Amygdala (tissue), 56 donors: ENCODE measurements at places on chromosomes 5 and 9.

DNA sequence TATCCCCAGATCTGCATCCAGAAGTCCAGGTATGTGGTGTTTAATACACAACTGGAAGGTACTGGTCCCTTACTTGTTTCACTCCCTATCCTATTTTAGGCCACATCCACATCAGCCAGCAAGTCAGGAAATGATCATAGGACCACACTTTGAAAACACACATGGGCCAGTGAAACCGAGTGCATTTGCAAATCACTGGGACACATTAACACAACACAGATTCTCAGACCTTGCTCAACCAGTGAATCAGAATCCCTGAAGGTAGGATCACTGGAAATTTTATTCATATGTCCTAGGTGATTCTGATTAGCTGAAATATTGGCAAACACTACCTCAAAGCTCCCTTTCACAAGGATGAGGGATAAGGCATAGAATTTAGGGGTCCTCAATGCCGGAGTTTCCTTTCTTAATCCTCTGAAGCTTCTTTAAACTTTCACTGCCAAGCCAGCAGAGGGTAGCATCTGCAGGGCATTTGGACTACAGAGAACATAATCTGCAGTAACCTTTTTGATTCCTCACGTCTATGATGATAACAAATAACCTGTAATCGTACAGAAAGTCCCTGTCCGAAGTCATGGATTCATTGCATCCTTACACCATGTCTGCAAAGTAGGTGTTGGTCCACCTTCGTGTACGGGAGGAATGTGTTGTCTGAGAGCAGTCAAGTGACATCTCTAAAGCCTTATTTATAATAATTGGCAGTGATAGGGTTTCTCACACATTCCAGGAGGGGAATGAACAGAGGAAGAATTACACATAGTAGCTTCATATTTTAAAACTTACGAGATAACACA lies 11.0 kb upstream of the ABLIM3 start:
- no peak for DNase-seq

GRCh38 chr9:96607971-96608370 lies 11.7 kb downstream of the CDC14B start:
- DNase-seq, result no peak

DNA sequence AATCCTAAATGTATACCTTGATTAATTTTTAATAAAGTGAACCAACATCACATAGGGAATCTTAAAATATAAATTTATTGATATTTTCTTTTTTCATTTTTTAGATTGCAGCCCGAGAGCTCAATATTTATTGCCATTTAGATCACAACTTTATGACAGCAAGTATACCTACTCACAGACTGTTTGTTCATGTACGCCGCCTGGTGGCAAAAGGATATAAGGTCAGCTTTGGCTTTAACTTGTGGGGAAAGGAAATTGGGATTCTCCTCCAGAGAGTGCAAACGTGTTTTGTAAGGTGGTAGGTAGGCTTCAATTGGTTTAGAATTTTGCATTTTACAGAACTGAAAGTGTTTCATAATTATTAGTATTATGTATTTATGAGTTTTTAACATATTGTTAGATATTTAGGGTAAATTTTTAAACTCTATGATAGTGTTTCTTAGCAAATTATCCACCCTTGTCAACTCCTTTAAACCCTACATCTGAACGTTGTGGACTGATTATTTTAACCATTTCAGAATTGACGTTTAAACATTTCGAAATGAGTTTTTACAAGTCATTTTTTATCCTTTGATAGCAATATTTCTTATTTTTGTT lies 17.5 kb upstream of the DHFR start:
- peak; percentile 39 for DNase-seq

- no peak for DNase-seq
These were observed 397.1 kb downstream of the MAN2A1 start for GRCh38 chr5:110086658-110087388.

GRCh38 chr5:41510176-41510831 lies at the start of gene PLCXD3:
Gene PLCXD3 (minus strand): TSS chr5:41510601. CDS start chr5:41510526, 75 bp downstream.
- DNase-seq, result peak; percentile 50

DNA sequence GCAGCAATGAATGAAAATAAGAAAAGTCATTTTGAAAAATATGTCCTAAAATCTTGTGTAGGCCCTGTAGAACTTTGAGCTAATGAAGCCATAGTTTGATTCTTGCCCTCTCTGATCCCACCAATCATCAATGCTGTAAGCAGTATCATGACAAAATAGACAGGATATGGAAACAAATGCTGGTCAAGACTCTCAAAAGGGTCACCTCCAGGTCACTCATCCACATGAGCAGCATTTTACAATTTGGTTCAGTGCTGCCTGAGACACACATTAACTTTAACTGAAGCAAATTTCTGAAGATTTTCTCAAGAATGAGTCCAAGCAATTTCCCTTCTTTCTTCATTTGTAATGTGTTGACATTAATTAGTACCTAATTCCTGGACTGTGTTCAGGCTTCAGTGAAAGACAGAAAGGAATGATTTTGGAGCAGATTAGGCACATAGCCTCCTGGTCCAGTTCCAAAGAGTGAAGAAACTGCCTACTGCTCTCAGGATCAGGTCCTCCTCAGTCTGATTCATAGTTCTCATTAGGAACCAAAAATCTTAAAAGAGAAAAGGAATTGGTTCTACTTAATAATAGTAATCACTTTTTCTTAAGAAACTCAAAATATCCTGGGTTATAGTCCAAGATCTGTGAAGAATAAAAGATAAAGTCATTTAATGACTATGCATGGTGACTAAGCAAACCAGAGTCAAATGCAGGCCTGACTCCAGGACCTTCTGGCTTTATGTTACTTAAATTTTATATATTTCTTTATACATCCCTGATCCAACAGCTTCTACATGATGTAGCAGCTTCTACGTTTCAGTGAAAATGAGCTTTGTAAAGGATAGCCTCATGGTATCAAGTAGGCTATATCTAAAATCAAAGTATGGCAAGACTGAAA lies 192.1 kb upstream of the RGMB start:
- DNase-seq, result no peak

- DNase-seq, result no peak
These were observed 23.5 kb downstream of the LMX1B start for GRCh38 chr9:126636983-126637798.

DNA sequence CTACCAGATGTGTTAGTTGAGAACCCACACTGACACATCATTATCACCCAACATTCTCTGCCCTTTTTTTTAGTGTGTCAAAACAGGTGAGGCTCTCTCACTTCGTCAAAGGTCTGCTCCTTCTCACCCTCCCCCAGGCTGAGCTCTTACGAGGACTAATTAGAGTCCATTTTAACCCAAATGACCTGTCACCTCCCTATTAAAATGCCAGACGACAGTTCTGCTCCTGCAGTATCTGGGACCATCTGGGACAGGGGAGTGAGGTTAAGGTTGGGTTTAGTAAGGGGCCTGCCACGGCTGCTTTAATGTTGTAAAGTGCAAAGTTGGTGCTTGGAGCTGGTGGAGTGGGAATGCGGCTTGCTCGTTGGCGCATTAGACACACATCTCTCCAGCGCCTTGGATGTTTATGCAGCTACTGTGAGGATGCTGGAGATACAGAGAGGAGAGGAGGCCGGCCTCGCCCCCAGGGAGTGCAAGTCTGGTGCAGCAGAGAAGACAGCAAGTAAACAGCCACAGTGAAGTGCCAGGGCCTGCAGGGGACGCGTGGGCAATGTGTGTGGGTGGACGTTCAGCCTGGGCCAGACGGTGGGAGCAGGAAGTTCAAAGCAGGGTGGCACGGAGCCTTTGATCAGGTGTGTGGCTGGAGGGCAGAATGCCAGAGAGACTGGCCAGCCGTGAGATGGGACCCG lies 96.2 kb downstream of the C9orf50 start:
- DNase-seq, result no peak

- DNase-seq, result no peak
These were observed 7.0 kb downstream of the HSPA9 start for GRCh38 chr5:138568061-138568824.

DNA sequence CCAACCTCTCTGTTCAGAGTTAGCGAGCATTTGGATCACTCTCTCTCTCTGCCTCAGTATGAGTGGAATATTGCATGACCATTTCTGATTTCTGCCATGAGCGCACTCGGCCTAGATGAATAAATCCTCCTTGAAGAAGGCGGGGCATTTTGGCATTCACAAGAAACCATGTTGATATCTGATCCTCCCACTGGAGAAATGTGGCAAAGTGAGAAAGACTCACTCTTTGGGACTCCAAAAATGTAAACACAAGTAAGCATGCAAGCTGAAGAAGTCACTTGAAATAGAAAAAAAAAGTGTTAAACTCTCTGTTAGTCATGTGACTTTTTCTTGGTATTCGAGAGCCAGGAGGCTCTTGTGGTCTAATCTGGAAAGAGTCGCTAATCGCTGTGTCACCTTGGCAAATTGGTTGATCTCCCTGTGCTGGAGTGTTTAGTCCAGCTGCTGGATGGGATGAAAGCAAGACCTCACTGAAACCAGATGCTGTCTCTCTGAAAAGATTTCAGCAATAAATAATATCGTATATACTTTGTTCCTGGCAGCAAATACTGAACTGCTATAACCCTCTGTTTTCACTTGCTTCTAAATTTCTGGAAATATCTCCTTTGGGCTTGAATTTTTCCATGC lies 95.5 kb downstream of the GHR start:
- no peak for DNase-seq

GRCh38 chr9:113721856-113722255 lies 154.3 kb upstream of the ZNF618 start:
- DNase-seq, result no peak

GRCh38 chr9:114732823-114733222 lies 50.8 kb upstream of the TEX48 start:
- no peak for DNase-seq
